ENCODE measurements at places on chromosomes 1 and 21.

DNA sequence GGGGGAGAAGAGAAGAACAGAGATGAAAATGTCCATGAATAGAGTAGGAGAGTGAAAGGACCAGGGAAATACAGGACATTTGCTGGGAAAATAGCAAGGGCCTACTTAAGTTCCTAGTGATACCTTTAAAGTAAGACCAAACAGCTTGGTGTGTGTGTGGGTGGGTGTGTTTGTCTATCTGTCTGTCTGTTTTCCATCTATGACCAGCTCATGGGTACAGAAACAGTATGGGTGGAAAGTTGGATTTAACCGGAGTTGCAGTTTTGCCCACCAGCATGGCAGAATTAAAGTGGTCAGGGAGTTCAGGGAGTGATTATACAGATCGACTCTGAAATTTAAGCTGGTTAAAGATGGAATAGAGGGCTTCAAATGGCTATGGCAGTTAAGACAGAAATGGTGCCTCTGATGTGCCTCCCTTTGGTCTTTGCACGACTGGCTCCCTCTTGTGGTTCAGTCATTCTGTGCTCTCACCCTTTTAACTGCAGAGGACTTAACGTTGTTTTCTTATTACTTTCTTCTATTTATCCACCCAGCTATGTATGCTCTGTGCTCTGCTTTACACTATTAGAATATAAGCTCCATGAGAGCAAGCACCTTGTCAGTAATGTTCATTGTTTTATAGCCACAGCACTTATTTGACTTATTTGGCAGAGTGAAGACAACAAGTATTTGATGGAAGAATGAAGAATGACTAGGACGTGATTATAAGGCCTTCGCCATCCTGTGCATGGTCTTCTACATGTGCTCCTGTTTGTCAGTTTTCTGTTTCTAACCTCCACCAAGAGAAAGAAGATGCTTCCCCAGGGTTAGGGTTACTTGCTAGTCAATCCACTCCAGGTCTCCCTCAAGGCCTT lies 72.7 kb upstream of the AK4 start:
- DNase-seq, result peak; percentile 42

DNA sequence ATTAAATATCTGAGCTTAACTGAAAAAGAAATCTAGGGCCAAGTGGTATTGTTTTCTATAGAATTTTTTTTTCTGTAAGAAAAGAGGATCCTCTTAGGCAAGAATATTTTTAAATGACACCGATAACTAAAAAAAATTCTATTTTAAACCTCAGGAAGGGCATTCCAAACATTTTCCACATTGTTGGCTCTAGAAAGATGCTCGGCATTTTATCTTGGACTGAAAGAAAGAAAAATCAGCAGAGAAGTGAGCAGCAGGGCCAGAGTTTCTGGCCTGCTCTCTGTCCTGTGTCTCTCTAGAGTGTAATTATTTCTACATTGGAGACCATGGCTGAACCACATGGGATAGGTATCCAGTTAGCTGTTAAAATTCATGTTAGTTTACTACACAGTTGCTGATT lies 192.5 kb upstream of the GREM2 start:
- DNase-seq, result no peak

DNA sequence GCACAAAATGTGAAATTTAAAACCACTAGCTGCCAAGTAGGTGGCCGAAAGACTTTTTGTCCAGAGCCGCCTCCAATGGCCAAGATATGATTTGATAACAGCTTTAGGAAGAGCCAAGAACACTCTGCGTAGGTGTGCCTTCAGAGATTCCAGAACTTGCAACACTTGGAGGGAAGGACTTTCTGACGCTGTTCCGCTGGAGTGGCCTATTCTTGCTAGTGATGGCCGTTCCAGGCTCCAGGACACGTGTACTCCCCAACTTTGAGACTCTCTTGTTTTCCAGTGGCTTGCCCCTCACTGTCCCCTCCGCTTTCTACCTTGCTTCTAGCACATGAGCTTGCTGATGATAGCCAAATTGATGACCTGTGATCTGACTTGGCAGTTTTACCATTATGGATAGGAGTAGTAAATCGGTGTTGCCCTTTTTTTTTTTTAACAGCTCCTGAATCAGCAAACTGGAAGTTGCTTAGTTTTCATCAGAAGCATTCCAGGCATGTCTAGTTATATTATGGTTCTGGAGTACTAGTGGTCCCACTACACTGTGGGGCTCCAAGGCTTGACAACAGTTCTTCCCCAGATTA lies 1.0 kb downstream of the PRDX6 start:
- DNase-seq, result peak; percentile 14

- no peak for DNase-seq
Observed at GRCh38 chr1:183239220-183239742, 53.2 kb downstream of the LAMC2 start.

DNA sequence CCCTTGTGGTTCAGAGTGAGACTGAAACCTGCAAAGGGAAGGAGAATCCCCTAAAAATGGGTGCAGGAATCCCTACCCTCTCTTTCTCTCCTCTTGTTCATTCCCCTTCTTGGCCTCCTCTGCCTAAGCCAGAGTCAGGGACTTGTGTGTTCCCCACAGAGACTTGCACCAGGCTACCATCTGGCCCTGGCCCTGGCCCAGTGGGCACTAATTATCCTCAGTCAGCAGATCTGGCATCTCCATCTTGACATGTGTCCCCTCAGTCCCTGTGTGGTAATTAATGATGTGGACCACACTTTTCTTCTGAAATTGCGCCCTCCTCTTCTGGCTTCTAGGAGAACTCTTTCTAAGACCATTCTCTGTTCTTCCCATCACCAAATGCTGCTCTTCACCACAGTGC lies 354.4 kb downstream of the SETD4 start:
- DNase-seq, result no peak

DNA sequence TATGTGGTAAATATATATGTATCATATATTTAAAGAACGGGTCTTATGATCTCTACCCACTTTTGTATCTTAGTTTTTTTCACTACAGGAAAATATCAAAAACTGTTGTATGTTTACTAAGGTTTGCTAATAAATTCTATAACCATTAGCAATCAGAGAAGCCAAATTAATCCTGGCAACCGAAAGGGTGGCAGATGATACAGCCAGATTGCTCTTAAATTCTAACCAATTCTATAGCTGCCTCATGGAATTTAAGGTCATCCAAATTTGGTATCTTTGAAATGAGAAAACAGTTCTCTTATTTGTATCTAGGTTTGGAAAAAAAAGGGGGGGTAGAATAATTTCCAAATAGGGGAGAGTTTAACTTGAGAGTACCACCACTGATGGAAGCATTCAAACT lies 591.2 kb downstream of the SMYD3 start:
- DNase-seq, result no peak

DNA sequence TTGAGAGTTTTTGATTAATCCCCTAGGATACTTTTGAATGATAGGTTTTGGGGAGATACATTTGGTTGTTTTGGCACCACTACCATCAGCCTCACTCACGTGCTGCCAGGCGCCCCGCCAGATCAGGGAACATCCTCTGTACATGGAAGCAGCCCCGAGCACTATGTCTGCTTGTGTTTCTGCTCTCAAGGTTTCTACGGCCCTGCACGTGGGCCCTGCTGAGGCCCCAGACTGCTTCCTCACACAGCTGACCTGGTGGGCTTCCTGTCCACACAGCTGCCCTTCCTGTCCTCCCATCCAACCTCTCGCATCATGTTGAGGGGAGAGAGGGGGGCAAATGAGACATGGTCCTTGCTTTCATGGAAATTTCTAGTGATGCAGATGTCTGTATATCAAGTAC lies 20.0 kb downstream of the ADARB1 start:
- no peak for DNase-seq

DNA sequence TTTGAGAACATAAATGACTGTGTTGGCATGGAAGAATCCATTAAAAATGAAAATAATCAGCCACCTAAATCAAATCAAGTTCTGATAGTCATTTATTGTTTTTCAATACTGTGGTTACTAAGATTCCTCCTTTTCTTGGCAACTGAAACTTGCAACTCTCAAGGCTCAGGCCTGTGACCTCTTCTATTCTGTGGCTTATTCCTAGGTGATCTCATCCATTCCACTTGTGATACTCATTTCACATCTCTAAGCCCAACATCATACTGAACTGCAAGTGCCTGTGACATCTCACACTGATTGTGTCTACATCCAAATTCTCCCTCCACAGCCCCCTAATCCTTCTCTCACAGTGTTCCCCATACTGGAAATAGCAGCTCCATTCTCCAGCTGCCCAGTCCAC lies 4.8 kb upstream of the ST6GALNAC5 start:
- peak; percentile 78 for DNase-seq

DNA sequence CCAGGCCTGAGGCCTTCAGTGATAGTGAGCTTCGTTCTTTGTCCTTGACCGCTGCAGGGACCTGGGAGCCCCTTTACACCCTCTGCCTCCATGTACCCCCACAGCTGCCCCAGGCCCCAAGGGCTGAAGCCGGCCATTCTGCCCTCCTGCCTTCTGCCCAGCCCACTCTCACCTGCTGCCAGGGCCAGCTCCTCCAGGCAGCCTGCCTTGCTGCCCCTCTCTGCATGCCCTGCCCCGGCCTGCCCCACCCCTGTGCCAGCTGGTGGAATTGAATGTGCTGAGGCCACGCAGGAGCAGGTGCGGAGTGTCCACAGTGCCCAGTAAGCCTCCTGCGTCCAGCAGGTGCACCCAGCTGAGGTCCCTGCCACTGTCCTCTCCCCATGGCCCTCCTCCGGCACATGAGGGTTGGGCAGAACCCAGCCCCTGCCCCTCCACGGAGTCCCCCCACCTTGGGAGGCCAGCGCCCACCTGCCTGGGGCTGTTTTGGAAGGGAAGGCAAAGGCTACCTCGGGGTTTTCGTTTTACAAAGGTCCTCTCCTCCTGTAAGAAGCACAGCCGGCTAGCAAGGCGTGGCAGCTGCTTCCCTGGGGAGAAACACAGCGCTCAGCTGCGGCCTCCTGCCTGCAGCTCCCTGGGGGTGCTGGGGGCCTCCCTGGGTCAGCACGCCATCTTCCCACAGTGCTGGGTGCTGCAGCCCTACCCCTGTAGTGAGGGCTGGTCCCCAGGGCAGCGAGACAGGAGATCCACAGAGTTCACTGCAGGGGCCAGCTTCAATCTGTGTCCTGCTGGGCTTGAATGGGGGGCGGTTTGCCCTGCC lies 21.0 kb downstream of the MMEL1 start:
- no peak for DNase-seq

- peak; percentile 63 for DNase-seq
Observed at GRCh38 chr1:39105841-39106765, 80.0 kb downstream of the NDUFS5 start.

- DNase-seq, result no peak
Observed at GRCh38 chr1:7538033-7538432, 233.1 kb upstream of the VAMP3 start.

- no peak for DNase-seq
Observed at GRCh38 chr1:162220009-162220539, 150.6 kb downstream of the NOS1AP start.

- DNase-seq, result peak; percentile 5
Observed at GRCh38 chr21:37450445-37450941, 83.9 kb downstream of the DYRK1A start.

DNA sequence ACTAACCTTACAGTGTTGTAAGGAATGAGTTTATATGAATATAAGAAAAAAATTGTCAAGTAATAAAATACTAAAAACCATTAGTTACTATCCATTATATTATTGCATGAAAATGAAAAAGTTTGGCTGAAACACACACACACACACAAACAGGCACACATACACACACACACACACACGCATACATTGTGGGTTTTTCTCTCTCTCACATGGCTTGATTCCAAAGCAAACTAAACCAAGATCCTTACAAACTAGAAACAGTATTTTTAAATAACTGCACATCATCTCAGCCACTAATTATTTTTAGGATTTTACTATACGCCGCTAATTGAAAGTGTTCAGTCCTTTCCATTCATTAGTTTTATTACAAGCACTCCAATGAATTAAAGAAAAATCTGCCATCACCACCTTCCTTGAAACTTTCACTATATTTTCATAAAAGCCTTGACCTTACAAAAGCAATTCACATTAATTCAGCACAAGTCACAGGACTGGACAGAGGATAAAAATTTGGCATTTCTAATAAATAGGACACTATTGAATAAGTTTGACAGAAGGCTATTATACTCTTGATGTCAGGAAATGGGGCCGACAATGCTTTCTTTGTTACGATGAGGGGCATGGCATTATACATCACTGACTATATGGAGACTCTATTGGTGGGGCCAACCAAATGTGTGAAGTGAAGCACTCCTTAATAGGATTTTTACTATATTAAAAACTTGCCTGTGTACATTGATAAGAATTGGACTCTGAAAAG lies 187.0 kb upstream of the ESRRG start:
- DNase-seq, result peak; percentile 29

GRCh38 chr1:28860332-28861073 lies 48.5 kb downstream of the OPRD1 start:
- peak; percentile 92 for DNase-seq

GRCh38 chr1:14800500-14801076 lies 202.1 kb downstream of the KAZN start:
- DNase-seq, result no peak

GRCh38 chr21:40160911-40161310 lies 293.7 kb downstream of the PCP4 start:
- no peak for DNase-seq

DNA sequence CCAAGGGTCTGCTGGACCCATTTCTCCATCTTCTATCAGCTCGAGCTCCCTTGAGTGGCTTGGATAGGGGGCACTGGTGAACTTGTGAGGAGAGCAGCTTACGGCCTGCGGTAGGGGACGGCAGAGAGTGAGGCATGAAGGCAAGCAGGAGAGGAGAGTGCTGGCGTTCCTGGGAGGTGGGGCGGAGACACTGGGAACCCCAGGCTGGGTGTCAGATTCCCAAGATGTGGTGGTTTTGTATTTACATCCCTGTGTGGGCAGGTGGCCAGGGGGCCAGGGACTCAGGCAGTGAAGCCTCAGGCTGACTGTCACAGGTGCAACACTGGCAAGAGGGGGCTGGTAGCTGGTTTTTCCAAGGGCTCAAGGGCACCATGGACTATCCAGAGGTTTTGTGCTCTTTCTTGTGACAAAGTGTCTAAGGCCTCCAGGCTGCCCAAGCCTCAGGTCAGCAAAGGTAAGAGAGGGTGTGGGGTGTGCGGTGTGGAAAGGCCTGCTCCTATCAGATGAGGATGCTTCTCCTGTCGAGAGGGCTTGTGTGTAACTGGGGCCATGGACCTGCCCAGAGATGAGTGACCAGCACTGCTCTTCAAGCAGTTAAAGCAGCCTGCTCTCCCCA lies 45.1 kb upstream of the ROR1 start:
- no peak for DNase-seq

GRCh38 chr1:170664093-170664827 lies at the start of gene PRRX1:
TSS of gene PRRX1 (plus strand) at chr1:170664131. CDS start at chr1:170664219, 88 bp downstream.
- peak; percentile 21 for DNase-seq

DNA sequence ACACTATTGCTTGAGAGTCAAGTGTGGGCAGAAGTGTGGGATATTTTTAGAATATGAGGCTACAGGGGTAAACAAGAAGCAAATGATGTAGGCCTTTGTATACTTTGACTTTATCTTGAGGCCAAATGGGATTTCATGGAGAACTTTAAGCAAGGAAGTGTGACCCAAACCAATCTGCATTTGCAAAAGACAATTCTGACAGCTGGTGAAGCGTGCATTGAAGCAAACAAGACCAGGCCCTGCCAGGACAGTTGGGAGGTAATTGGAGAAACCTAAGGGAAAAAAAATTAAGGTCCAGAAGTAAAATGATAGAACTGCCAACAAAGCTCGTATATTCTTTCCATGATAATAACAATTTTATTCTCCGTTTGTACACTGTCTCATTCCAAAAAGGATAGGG lies 168.3 kb downstream of the TM2D1 start:
- no peak for DNase-seq

Data from kidney glomerular epithelial cell (primary cell).